ENCODE measurements at places on chromosomes 5 and 9.
A peak's percentile ranks its signal among the peaks of the same experiment; 100 is the strongest.

DNA sequence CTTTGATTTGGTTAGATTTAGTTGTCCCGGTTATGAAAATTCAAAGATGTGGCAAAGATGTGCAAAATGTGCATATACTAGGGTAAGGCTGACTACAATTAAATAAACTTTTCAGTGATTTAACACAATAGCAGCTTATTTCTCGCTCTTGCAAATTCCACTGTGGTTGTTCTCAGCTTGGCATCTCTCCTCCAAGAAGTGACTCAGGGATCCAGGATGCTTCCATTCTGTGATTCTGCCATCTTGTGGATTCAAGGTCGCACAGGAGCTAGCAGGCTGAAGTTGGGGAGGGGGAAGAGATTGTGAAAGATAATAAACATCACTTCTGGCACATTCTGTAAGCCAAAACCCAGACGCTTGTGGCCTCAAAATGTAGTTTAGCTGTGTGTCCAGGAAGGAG is 60.1 kb upstream of the TGFBR1 start:
- peak; percentile 38 for DNase-seq

GRCh38 chr5:59330680-59331079 is 562.8 kb downstream of the PDE4D start:
- DNase-seq, result no peak

- no peak for DNase-seq
Measured at GRCh38 chr5:74237571-74238145, 402.9 kb downstream of the ENC1 start.

DNA sequence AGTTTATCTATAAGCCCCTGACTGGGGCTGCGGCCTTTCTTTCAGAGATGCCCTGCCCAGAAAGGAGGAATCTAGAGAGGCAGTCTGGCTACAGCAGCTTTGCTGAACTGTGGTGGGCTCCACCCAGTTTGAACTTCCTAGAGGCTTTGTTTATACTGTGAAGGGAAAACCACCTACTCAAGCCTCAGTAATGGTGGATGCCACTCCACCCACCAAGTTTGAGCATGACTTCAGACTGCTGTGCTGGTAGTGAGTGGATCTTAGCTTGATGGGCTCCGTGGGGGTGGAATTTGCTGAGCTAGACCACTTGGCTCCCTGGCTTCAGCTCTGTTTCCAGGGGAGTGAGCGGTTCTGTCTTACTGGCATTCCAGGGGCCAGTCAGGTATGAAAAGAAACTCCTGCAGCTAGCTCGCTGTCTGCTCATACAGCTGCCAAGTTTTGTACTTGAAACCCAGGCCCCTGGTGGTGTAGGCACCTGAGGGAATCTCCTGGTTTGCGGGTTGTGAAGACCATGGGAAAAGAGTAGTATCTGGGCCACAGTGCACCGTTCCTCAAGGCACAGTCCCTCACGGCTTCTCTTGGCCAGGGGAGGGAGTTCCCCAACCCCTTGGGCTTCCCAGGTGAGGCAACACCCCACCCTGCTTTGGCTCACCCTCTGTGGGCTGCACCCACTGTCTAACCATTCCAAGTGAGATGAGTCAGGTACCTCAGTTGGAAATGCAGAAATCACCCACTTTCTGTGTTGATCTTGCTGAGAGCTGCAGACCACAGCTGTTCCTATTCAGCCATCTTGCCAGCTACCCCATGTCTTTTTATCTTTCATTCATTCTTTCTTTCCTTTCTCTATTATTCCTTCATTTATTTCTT is 211.8 kb upstream of the C9orf72 start:
- DNase-seq, result no peak

DNA sequence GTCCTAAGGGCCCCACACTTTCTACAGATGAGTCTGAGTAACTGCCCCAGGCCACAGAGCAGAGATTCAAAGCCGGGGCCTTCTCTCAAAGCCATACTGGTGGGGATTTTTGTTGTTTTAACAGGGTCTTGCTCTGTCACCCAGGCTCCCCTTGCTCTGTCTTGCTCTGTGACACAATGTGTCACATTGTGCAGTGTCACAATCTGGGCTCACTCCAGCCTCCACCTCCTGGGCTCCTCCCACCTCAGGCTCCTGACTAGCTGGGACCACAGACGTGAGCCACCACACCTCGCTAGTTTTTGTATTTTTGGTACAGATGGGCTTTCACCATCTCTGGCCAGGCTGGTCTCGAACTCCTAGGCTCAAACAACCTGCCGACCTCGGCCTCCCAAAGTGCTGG is 8.6 kb downstream of the AGPAT2 start:
- DNase-seq, result no peak

DNA sequence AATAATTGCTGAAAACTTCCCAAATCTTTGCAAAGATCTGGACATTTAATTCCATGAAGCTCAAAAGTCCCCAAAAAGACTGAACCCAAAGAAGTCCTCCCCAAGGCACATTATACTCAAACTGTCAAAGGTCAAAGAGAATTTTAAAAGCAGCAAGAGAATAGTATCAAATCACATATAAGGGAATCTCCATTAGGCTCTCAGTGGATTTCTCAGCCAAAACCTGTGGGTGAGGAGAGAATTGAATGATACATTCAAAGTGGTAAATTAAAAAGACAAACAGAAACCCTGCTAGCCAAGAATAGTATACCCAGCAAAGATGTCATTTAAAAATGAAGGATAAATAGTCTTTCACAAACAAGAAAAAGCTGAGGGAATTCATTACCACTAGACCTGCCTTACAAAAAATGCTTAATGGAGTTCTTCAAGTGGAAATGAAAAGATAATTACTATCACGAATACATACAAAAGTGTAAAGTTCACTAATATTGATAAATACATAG is 134.1 kb downstream of the NDUFS4 start:
- DNase-seq, result no peak

DNA sequence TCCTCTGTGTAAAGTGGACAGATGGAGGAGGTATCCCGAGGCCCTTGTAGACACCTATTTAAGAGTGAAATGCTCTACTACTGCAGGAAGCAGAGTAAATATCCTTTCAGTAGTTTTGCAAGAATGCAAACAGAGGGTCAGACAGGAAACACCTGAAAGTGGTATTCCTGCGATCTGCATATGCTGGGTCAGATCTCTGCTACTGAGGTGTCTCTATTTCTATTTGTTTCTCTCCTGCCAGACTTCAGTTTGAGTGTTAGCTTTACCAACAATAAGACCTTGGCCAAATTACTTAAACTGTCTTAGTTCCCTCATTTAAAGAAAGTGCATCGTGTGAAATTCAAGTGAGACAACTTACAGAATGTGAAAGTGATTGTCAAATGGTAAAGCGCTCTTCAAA is 47.6 kb downstream of the JAKMIP2 start:
- no peak for DNase-seq

- no peak for DNase-seq
Measured at GRCh38 chr5:32526810-32527209, 58.5 kb upstream of the SUB1 start.

- DNase-seq, result peak; percentile 38
Measured at GRCh38 chr9:15155826-15156225, 151.2 kb downstream of the TTC39B start.

DNA sequence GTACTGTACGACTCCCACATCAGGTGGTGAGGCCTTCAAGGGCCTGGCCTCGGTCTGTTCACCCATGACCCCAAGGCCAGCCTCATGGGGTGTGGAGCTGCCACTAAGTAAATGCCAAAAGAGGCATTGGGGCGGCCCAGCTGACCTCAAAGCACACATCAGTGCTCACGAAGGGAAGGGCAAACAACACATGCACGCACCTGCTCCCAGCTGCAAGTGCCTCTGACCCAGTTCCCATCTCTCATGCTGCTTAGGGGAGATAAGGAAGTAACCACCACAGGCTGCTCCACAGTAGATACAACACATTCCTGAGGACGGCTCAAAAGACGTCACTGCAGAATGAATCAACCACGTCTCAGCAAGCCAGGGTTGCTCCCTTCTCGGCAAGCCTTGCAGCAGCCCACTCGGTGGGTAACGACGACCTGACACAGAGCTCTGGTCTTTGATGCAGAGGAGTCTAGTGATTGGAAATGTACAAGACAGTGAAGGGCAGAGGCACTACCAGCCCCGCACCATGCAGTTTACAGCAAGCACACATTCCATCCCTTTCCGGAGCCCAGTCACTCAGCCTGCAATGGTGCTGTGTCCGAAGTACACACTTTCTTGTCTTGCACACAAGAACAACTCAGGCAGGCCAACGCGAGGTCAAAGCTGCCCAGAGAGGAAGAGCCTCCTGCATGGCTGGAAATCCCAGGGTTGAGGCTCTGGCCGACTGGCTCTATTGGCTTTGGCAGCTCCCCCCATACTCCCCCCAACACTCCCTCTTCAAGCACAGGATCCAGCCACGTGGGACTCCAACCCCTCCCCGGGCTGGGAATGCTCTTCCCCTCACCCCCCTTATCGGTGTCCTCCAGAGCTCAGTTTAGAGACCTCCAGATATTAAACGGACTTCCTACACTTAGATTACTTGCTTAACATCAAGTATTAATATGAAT is 31.8 kb downstream of the FABP6 start:
- peak; percentile 59 for DNase-seq

- DNase-seq, result peak; percentile 96
Measured at GRCh38 chr5:126384985-126385384, 38.2 kb upstream of the GRAMD2B start.

- DNase-seq, result no peak
Measured at GRCh38 chr9:98097836-98098235, 21.2 kb downstream of the TRIM14 start.

GRCh38 chr9:89658931-89659330 is 54.1 kb downstream of the GADD45G start:
- DNase-seq, result no peak

DNA sequence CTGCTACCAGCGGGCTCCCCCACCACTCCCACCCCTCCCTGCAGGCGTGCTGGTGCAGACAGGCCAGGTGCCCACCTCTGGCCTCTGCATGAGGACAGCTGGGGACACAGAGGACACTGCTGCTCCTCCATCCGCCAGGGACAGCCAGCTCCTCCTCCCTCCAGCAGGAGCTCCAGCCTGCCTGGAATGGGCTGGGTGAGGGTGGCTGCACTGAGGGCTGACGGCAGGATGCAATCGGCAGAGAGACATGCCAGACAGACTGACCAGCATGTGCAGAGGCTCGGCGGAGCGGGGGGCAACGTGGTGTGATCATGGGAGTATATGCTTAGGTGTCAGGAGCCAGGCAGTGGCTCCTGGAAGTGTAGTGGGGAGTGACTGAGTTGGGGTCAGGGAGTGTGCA is 68.4 kb downstream of the RASGEF1C start:
- no peak for DNase-seq

GRCh38 chr5:38718771-38719391 is 126.9 kb upstream of the OSMR start:
- peak; percentile 52 for DNase-seq

GRCh38 chr9:126684345-126684744 is 70.6 kb downstream of the LMX1B start:
- DNase-seq, result no peak

GRCh38 chr9:3277200-3277599 is 248.6 kb downstream of the RFX3 start:
- no peak for DNase-seq

GRCh38 chr5:88394536-88395175 is 126.0 kb upstream of the TMEM161B start:
- no peak for DNase-seq

GRCh38 chr5:138770291-138770690 is 17.1 kb downstream of the CTNNA1 start:
- no peak for DNase-seq

GRCh38 chr9:25600501-25600900 is 77.7 kb downstream of the TUSC1 start:
- no peak for DNase-seq

DNA sequence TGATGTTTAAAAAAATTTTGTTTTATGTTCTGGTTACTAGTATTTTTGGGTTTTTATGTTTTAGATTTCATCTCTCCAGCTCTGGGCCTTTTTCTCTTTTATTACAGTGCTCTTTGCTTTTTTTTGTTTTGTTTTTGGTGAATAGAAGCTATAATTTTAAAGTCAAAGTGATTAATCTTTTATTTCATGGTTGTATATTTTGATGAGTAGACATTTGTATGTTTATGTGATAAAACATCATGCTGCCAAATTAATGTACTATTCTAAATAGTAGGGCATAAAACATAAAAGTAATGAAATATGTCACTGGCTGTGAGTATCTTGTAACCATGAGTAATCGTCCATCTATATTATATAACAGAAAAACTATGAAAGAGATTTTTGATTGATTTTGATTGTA is 93.9 kb downstream of the PDE8B start:
- DNase-seq, result no peak

- DNase-seq, result peak; percentile 23
Measured at GRCh38 chr9:116112236-116112635, 41.4 kb upstream of the PAPPA start.

DNA sequence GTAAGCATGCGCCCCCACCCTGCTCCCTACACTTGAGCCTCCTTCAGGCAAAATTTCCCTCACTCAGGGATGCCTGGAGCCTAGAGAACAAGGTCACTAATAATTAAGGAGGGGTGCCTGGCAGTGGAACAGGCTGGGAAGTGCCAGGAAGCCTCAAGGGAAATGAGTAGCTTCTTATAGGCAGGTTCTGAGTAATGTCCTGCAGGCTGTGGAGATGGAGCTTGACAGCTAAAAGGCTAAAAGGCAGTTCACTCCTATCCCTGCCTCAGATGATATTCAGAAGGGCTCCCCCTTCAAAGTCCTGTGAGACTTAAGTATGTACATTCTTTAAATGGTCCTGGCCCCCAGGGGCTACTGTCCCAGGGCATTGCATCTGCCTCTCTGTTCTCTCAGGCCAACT is 65.5 kb upstream of the SMIM32 start:
- no peak for DNase-seq

GRCh38 chr5:132661231-132662003 is 3.4 kb downstream of the IL13 start:
- DNase-seq, result peak; percentile 22

DNA sequence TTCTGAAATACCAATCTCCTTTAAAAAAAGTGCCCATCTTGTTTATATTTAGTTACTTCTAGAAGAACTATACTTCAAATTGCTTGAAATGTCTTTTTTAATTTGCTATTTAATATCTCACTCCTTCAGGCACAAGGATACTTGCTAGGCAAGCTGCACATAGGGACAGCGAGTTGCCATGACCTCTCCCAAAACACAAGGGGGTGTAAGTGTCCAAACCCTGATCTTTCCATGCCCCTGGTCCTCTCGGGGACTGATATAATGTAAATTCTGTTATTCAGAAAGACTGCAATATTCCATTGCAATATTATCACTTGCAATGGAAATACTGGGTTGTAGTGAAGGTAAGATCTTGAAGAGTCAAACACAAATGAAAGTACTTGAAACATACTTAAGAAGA is 480.4 kb downstream of the CETN3 start:
- DNase-seq, result no peak

DNA sequence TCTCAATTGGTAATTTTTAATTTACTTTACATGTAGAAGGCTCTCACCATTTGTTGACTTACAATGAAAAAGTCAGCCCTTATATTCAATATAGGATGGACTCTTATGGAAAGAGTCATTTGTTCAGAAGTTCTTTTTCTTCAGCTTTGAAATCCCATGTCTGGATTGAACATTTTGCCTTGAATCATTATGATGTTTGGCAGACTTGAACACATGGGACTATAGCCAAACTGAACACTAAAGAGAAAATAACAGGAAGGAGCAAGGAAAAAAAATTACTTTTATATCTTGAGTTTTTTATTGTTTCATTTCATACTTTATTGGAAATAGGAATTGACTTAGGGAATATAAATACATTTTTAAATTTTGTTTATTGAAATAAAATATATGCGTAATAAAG is 1503.0 kb downstream of the EFNA5 start:
- no peak for DNase-seq

Measured in EH (cell line).